ENCODE measurements at places on chromosomes 5 and 9.
A peak's percentile ranks its signal among the peaks of the same experiment; 100 is the strongest.

- no peak for DNase-seq
Observed at GRCh38 chr9:135463140-135463539, 16.4 kb upstream of the PPP1R26 start.

DNA sequence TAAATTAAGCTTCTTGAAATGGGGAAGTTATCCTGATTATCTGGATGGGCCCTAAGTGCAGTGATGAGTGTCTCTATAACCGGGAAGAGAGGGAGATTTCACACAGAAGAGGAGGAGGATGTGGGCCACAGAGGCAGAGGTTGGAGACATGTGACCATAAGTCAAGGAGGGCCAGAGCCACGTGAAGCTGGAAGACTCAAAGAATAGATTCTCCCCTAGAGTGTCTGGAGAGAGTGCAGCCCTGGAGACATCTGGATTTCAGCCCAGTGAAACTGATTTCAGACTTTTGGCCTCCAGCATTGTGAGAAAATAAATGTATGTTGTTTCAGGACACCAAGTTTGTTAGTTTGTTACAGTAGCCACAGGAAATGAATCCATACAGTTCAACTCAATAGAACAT is 442.9 kb downstream of the NTRK2 start:
- no peak for DNase-seq

DNA sequence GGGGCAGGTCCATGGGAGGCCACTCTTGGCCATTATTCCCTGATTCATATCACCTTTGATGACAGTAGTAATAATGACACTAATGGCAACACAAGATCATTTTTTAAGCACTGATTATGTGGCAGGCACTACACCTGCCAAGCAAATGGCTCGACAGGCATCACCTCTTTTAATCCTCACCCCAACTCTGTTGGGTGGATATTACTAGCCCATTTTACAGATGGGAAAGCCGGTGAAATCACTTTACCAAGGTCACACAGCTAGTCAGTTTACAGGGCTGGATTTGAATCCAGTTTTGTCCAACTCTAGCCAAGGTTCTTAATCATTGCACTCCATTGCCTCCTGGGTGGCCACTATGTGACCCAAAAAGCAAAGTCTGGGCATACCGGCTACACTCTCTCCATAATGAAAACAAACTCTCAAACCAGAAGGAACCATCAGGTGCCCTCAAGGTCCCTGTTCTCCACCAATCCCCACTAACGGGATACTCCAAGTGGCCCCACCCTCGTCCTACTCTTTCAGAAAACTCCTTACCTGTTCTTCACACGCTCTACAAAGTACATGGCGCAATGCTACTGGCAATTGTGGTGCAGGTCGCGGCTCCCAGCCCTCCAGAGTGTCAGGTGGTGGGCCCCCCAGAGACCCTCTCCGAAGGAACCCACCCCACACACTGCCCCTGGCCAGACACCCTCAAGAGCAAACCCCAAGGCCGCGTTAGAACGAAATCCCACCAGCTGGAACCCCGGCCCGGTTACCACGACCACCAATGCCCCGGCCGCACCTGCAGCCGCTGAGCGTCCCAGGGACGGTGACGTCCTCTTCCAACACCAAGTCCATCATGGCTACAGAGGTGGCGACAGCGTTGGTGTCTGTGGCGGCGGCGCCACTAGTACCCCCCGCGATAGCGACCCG is 572 bp downstream of the CDK5RAP2 start:
- DNase-seq, result peak; percentile 30

GRCh38 chr5:12623408-12623807 is 719.2 kb upstream of the CTNND2 start:
- no peak for DNase-seq

DNA sequence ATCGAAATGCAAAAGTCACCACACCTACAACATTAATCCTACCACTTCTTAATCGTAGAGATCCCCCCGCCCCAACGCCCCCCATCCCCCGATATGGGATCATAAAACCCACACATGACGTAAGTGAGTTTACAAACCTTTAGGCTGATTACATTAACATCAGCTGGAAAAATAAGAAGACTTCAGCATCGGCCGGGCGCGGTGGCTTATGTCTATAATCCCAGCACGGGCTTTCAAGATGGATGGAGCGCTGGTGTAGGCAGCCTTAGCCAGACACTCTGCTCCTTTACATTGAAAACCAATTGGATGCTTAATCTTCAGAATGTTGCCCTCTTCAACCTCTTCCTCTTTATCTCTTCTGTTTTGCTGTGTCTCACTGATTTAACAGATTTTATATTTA is 1376.0 kb downstream of the MAT2B start:
- no peak for DNase-seq

DNA sequence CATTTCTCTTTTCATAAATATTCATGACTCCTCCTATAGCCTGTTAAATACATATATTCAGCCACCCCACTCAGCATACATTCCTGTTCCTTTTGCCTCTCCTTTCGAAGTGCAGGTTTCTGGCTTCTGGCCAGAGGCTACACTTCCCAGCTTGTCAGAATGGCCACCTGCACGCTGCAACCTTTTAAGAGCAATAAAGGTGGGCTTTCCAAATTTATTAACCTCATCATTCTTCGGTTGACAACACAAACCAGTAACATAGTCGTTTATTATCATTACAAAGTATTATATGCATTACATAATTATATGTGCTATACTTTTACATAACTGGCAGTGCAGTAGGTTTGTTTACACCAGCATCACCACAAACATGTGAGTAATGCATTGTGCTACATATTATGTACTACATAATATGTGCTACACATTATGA is 16.5 kb upstream of the TMEM171 start:
- DNase-seq, result no peak

GRCh38 chr9:14087576-14087975 is 226.4 kb downstream of the NFIB start:
- DNase-seq, result no peak

- DNase-seq, result no peak
Observed at GRCh38 chr5:15983392-15983791, 196.2 kb downstream of the MARCHF11 start.

DNA sequence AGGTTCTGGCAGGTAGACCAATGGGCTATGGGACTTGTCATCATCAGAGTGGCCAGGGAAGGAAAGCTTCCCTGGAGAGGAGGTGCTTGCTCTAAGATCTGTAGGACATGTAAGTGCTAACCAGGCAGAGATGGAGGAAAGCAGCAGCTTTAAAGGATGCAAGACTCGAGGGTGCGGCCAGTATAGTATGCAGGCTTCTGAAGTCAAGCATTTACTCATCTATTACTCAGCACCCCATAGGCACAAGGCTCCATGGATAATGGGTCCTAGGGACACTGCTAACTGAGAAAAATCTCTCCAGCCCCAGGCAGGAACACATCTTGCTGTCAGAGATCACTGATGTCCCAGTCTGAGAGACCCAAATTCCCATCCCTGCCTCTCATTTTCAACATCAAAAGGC is 49.7 kb downstream of the WWC1 start:
- DNase-seq, result no peak

DNA sequence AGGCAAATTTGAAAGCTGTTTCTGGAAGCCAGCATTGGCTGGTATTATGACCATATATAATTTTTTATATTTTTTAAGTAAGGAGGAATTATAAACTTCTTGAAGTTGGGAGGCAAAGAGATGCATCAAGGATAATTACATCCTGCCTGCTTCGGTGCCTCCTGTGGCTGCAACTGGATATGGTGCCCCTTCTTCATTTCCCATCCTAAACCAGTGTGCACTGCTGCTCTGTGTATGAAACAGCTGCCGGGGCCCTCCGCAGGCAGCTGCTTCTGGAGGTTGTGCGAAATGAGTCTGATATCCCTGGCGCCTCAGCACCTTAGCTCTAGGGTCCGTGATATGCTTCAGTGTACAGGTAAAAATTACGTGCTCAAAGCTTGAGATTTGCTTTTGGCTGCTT is 304.2 kb downstream of the ENC1 start:
- DNase-seq, result no peak

DNA sequence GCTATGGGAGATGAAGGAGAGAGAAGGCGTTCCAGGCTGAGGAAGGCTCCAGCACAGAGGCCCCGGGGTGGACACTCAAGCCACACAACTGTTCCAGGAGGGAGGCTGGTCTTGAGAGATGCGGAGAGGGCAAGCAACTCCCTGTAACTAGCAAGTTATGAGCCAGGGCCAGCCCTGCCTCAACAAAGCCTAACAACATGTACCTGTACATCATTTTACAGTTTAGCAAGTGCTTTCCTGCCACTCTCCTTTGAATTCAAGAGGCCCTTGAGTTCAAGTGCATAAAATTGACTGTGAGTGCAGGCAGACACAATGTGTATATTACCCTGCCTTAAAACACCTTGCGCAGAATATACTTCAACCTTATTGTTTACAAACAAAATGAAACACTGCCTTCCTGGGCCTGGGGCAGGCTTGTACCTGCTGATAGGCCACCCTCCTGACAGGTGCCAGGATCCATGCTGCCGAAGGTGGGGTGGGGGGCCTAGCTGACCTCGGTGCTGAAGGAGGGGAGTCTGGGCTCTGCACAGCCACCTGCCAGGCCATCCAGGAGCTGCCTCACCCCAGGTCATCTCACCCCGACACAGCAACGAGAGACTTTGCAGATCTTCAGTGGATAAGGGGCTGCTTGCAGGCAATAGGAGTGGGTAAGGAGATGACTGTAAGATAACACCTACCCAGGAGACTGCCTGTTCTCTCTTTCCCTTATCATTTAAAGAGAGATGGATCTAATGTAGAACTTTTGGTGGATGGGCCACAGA is 80.0 kb downstream of the PPARGC1B start:
- no peak for DNase-seq

- DNase-seq, result no peak
Observed at GRCh38 chr5:133924221-133924920, 44.1 kb downstream of the C5orf15 start.

DNA sequence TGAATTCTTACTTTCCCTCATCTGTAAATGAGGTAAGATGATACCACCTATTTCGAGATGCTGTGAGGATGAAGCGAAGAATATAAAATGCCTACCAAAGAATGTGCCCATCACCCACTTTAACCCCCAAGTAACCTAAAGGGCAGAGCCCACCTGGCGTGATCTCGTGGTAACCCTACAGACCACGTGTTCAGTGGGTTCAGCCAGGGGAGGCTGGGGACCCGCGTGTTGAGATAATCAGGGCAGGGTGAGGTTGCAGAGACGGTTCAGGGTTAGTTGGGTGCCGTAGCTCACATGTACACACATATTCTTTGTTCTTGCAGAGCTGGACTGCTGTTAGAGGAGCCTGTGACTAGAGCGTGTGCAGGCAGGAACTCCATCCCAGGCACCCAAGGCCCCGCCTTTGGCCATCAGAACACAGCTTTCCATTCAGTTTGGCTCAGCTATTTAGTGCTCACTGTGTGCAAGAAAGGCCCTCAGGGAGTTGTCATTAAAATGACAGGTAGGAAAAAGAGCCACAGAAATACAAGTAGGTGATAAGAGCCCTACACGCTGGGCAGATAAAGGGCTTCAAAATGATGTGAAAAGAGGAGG is 56.5 kb upstream of the HAND1 start:
- DNase-seq, result no peak

- no peak for DNase-seq
Observed at GRCh38 chr9:3879726-3880505, 354.1 kb upstream of the RFX3 start.

DNA sequence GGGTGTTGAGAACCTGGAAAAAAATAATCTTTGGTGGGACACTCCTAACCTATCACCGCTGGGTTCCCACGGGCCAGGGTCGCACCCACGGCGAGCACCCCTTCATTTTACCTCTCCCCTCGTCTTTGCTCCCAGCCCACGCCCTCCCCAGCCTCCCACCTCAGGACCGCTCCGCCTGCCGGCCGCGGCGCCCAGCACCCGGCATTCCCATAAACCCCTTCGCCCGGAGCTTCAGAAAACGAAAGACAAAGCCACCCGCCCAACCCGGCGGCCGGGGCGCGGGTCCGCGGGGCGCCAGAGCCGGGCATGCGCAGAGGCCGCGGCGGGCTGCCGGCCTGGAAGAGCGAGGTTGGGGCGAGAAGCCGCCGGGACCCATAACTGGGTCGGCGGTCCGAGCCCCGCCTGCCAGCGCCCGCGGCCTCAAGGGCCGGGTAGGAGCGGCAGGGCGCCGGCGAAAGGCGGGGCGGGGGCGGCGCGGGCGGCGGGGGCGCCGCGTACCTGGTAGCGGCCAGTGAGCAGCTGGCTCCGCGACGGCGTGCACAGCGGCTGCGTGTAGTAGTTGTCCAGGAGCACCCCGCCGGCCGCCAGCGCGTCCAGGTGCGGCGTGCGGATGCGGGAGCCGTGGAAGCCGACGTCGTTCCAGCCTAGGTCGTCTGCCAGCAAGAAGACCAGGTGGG is 533 bp downstream of the ARSB start:
- DNase-seq, result peak; percentile 89

GRCh38 chr5:145210020-145210419 is 625.1 kb downstream of the PRELID2 start:
- DNase-seq, result no peak

DNA sequence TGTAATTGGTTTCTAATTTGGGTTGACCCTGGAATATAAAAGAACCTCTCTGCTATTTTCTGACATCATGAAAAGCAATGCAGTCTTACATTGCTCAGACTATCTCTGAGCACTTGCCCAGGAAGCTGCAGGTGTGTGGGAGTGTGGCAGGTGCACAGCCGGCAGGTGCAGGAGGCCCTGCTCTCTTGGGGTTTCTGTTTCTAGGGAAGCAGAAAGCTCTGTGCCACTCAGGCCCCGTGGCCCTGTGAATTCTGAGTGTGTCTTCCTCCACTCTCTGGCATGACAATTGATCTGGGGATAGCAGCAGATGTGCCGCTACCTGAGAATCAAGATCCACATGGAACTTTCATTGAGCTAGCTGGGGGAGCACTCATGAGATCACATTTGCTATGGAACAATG is 45.7 kb upstream of the IRX2 start:
- no peak for DNase-seq

DNA sequence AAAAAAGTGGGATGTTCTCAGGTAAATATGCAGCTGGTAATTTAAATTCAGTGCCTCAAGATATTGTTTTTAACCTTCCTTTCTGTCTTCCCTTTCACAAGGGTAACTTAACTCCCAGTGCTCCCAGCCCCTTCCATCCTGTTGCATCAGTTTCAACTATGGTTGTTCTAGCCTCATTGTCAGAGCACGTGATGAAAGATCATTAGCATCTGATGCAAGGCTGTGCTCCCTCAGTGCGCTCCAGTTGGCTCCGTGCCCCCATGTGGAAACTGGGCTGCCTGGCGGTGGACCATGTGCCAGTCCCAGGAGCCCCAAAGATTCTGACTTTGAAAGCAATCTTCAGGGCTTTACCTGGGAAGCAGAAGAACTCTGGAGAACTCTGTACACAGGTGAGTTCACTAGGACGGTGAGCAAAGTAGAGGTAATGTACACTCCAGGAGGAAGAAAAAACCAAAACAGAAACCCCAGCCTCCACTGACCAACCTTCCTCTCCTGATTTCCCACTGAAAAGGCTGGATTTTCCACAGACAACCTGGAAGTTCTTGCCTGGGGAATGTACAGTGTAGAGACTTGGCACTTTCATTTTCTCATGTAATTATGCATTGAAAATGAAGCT is 96.9 kb downstream of the SLC1A3 start:
- DNase-seq, result no peak

GRCh38 chr9:5608298-5609225 is 20.3 kb upstream of the RIC1 start:
- DNase-seq, result no peak

DNA sequence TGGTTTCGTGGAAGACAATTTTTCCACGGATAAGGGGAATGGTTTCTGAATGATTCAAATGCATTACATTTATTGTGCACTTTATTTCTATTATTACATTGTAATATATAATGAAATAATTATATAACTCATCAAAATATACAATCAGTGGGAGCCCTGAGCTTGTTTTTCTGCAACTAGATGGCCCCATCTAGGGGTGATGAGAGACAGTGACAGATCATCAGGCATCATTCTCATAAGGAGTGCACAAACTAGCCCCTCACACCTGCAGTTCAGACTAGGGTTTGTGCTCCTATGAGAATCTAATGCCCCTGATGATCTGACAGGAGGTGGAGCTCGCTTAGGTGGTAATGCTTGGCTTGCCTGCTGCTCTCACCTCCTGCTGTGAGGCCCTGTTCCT is 6.4 kb downstream of the ISCA1 start:
- DNase-seq, result no peak

All from KBM-7 (cell line).